ENCODE measurements at places on chromosomes 11 and 22. TPM values are rescaled to one million over a fixed set of nuclear protein-coding genes. Genes with fewer than 3 reads are reported as not detected.

The TRIM64C gene
- total RNA-seq = not detected

The WNT11 gene
- 9.3 TPM for total RNA-seq

DNA sequence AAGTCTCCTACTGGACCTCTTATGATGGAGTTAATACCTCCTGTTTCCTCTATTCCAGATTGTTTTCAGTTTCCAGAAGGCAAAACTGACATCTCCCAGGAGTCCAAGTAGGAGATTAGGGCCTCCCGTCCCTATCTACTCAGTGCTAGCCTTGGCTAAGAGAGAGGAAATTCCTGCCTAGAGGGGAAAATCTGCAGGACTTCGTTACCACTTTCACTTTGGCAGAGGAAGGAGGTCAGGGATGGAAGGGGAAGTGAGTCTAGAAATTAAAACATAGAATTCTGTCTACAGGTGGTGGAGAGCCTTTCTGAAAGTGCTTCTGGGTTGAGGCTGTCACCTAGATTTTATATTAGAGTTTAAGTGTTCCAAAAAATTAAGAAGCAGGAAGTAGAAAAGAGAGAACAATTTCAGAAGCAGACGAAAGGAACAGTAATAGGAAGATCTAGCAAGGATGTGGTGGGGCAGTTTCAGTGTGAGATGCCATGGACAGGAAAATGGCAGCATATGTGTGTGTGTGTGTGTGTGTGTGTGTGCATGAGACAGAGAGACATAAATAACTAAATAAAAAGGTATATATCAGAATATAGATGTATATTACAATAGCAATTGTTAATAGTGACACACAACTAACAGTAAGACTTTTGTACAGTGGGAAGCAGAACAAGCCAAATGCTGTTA, 2.4 kb upstream of the TRIM68 start:
- no peak for DNase-seq

DNA sequence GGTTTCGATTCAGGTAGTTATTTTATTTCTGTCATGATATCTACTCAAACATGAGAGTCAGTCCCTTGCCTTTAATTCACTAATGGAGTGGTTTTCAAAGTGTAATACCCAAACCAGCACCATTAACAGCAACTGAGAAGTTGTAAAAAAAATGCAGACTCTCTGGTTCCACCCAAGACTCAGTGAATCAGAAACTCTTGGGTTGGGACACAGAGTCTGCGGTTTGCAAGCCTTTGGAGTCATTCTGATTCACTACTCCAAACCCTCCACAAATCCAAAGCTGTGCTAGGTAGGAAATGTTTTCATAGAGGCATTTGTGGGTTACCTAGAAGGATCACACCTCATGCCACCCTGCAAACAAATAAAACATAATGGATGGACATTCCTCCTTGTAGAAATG, 340.1 kb downstream of the NTM start:
- no peak for DNase-seq

The KCNK7 gene
- not detected for total RNA-seq

GRCh38 chr11:16841984-16842383, 103.5 kb downstream of the C11orf58 start:
- no peak for DNase-seq

DNA sequence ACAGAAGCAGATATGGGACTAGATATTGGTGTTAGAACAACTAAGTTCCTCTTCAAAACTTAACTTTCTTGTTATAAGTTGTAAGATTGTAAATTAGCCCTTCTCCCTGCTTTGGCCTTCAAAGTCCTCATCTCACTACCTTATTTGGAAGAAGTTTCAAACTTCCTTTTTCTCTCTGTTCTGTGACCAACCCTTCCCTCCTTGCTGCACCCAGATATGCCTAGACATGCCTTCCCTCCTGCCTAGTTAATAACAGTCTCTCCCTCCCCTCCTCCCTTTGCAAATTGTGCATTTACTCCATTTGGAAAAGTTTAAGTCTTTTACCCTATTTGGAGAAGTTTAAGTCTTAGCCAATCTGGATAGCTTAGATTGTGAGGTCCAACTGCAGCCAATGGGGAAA, 4.9 kb downstream of the OR52K2 start:
- DNase-seq = no peak

The OOSP1 gene
- not detected for total RNA-seq

GRCh38 chr11:63915961-63916836, 765 bp downstream of the RCOR2 start:
- peak; percentile 31 for DNase-seq

- DNase-seq = no peak
Measured at GRCh38 chr22:45608763-45609180, 62.9 kb upstream of the ATXN10 start.

Data from pancreas (tissue), 10 donors.